ENCODE measurements at places on chromosomes 5 and 9.
A peak's percentile ranks its signal among the peaks of the same experiment; 100 is the strongest.

- DNase-seq = no peak
These were observed 33.1 kb upstream of the ZNF462 start for GRCh38 chr9:106829666-106830408.

- no peak for DNase-seq
These were observed 23.8 kb downstream of the GLRA1 start for GRCh38 chr5:151900891-151901290.

- DNase-seq = peak; percentile 83
These were observed 245.8 kb downstream of the TLE4 start for GRCh38 chr9:79817438-79818004.

- DNase-seq = no peak
These were observed 7.3 kb upstream of the NOL6 start for GRCh38 chr9:33480976-33481375.

- DNase-seq = no peak
These were observed 51.0 kb upstream of the LIFR start for GRCh38 chr5:38607396-38607795.

DNA sequence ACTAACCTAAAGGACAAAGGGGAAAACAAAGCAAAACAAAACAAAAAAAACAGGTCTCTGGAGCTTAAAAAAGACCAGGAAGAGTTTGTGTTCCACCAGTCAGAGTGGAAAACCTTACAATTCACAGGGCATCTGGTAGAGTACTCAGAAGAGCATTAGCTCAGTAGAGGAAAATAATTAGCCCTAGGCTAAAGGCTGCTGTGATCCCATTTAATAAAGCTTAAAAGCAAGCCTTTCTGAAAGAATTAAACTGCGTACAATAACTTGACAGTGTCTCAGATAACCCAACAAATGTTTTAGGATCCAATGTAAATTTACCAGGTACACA lies 7.3 kb downstream of the ECM2 start:
- no peak for DNase-seq

DNA sequence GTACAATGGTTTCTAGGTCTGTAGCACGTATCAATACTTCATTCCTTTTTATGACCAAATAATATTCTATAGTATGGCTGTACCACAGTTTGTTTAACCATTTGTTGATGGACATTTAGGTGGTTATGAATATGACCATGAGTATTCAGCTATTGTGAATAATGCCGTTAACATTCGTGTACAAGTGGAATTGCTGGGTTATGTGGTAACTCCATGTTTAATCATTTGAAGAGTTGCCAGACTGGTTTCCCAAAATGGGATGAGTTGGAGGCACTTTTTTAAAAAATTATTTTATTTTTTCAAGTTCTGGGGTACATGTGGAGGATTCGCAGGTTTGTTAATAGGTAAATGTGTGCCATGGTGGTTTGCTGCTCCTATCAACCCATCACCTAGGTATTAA lies 4.6 kb downstream of the SNX2 start:
- no peak for DNase-seq

DNA sequence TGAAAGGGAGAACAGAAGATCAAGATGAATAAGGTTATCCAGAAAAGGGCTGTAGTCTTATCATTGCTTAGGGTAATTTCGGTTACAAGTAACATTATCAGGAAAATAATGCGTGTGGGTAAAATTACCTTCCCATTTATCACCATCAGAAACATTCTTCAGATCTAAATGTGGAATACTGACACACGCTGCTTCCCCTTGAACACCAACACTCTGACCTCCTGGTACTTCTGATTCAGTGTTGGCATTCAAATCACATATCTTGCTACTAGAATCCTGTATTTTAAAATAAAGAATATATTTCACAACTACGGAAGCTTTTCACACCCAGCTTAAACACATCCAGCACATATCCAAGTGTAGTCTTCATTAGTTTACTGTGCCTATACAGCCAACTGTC lies 70.2 kb downstream of the PKD2L2 start:
- DNase-seq = no peak

DNA sequence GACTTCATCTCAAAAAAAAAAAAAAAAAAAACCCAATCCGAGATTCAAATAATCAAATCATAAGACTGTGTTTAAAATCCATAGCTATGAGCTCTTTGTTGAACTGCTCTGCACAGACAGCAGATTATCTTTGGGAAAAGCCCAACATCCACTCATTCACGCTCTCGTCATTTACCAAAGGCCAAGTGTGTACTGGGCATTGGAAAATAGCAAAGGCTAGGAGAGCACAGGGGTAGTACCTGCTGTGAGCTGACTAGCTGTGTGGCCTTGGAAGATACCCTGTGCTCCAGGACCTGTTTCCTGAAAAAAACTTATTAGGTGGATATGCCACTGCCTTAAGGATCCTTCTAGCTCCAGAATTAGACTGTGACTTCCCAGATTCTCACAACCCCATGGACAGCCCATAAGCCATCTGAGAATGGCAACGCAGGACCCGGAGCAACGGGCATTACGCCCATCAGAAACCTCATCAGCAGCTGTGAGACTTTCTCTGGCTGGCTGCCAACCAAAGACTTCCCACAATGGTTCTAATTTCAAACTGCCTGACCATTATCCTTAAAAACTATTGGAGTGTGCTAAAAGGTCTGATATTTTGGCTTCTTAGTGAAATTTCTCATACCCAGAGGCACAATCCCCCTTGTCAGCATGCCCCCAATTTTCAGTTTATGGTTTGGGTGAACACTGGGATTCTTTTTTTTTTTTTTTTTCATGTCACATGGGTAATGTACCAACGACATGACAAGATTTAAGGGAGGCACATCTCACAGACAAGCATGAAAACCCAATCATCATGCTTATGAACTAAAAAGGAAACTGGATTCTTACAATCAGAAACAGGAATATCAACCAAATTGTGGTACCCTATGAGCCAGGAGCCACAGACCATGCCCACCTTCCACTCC lies 16.8 kb downstream of the SERINC5 start:
- DNase-seq = no peak

DNA sequence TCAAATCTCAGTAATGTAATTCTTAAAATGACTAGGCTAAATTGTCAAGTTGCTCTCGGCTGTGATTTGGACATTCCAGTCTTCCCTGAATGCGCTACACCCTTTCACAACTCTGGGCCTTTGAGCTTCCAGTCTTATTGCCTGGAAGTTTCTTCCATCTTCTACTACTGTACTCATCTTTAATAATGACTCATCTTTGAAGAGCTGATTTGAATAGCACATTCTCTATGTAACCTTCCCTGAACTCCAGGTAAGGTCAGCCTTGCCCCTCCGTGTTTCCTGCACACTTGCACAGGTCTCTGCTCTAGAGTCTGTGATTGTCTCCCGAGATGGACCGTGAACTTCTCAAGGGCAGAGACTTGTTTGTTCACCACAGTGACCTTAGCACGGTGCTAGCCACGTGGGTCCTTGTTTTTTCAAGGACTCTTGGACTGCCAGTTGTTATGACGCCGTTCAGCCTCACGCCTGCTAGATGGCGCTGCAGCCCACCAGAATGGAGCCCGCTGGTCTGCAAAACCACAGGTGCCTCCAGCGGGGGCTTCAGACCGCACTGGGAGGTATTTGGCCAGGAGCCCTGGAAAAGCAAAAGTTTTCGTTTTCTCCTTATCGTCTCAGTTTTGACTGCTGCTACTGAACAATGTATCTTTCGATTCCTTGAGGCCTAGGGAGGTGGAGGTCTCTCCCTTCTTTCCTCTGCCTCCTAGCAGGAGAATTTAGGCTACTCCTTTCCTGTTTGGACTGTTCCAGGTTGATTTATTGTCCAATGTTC lies 44.4 kb downstream of the SEC61B start:
- DNase-seq = peak; percentile 78

DNA sequence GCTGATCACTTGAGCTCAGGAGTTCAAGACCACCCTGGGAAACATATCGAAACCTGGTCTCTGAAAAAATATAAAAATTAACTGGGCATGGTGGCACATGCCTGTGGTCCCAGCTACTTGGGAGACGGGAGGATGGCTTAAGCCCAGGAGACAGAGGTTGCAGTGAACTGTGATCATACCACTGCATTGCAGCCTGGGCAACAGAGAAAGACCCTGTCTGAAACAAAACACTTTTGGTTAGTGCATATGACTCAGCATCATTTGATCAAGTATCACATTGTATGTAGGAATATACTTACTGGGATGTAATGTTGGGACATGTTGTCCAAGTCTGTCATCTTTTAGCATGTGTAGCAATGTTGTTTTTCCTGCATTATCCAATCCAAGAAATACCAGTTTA lies 12.0 kb downstream of the SAR1B start:
- DNase-seq = no peak

GRCh38 chr5:137760719-137761516 lies 6.8 kb upstream of the HNRNPA0 start:
- DNase-seq = no peak

- DNase-seq = no peak
These were observed 264.8 kb downstream of the CSNK1G3 start for GRCh38 chr5:123776761-123777160.

DNA sequence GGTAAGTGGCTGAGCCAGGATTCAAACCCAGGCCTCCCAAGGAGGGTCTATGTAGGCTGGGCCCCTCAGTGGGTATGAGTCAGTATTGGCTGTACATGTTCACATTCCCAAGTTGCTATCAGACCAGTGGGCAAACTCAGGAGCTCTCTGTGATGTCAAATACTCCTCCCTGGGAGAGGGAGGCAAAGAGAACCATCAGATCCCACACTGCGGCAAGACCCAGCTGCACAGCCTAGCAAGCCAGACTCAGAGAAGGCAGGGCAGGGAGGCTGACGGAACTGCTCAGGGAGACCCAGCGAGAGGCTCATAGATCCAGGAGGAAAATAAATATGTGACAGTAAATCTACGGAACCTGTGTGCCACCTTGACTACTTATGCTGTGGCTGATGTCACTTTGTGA lies 42.6 kb upstream of the SAP30L start:
- DNase-seq = no peak

DNA sequence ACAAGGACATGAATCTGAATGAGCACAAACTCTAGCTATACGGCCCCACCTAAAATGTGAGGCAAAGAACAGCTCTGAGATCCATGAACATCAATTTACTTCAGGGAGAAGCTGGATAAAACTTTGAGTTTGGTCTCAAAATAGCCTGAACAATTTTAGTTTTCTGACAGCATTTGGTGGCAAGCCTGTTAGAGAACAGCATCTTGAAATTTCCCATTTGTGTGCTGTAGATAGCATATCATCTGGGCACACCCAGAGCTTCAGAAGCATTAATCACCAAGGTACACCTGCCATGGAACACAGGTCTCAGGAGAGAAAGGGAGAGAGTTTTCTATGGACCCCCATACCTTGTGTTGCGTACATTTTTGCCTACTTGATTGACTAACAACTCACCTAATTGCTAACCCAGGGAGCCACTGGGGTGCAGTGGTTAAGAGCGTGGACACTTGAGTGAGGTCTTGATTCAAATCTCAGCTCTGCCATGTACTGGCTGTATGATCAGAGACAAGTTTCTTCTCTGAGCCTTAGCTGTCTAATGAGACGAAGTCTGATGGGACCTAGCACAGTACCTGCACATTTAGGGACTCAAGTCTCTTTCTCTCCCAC lies 264.9 kb downstream of the PIK3R1 start:
- no peak for DNase-seq

DNA sequence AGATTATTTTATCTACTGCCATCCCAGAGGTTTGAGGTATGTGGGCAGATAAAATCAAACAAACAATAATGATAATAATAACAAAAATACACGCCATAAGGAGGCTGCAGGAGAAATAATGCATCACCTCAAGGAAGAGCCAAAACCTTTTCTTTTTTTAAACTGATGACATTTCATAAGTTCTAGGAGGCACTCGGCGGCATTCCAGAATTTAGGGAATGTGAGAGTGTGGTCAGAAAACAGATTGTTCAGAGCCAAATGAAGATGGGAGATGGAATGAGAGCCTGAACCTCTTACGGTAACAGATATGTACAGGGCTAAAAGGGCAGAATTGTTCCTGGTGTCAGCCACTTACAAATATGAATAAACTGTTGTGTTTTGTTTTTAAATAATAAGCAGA lies 615.0 kb upstream of the CHD1 start:
- no peak for DNase-seq

DNA sequence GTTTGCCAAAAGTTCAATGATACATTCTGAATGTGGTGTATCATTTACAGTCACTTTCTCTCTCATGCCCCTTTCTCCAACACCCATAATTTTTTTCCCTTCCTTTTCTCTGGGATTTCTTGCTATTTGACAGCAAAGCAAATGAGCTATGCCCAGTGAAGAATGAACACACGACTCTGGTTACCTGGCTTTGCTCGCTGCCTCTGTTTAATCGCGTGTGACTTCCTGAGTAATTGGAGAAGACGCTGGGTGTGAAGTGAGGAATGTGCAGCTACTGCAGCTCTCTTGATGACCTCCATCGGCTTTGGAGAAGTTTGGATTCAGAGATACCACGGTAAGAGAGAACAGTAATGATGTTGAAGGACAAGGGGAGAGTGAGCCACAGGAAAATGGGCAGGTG lies 651.8 kb downstream of the KIF4B start:
- DNase-seq = no peak

GRCh38 chr5:133041910-133042309 lies 9.9 kb upstream of the HSPA4 start:
- no peak for DNase-seq

DNA sequence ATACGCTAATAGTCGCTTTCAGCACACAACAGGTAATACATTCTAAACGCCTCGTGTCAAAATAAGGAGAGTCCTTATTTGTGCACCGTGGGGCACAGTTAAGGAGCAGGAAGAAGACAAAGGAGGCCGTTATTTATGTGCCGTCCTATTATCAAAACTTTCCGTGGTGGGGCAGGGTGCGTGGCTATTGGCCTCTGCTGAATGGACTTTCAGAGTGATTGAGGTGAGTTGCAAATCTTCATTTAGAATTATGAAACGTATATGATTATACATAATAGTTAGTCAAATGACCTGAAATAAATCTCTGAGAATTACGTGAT lies 833 bp downstream of the C5orf24 start:
- DNase-seq = peak; percentile 49

DNA sequence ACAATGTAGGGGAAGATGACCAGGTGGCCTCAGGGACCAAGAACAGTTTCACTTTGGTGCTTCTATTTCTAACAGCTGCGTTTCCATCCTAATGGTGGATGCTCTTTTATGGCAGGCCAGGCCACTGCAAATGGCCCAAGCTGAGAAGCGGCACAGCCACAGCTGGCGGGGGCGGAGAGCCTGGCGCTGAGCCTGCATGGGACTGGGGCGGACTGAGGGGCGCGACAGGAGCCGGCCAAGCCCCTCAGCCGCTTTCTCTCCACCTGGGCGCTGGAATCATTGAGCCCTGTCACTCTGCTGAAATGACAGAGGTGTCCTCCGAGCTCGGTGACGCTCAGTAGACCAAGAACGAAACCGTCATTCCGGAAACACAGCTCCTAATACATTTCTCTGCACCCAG lies 317.3 kb upstream of the PDE4D start:
- no peak for DNase-seq

Data from activated CD4-positive, alpha-beta T cell treated with anti-CD3 and anti-CD28 coated beads, Interleukin-2, Interleukin-6, amounts not matched to agents 100 ng/mL and 50 ng/mL, durations not matched to agents 16 hours and 8 hours (primary cell).